Adrenal gland (tissue), 19 donors: ENCODE measurements at places on chromosomes 11 and 22. TPM values are rescaled to one million over a fixed set of nuclear protein-coding genes. Genes with fewer than 3 reads are reported as not detected.

- DNase-seq: no peak
These were observed 13.3 kb downstream of the MS4A13 start for GRCh38 chr11:60528465-60528864.

DNA sequence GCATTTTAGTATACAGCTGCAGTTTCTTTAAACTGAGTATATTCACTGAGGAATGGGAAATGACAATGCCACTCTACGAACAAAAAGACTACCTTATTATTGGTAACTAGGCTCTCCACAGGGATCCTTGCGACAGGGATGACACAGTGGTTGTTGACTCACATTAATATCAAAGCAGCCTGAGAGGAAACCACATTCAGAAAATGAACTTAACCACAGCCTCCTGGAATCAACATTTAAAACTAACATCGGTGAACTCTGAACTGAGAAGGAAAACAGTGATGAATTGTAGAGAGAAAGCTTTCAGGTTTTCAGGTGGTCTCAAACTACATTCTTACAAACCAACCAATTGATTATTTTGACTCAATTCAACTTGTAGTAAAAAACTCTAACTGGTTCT, 90.3 kb upstream of the MTMR2 start:
- no peak for DNase-seq

NELL1 gene
- not detected for total RNA-seq

DNA sequence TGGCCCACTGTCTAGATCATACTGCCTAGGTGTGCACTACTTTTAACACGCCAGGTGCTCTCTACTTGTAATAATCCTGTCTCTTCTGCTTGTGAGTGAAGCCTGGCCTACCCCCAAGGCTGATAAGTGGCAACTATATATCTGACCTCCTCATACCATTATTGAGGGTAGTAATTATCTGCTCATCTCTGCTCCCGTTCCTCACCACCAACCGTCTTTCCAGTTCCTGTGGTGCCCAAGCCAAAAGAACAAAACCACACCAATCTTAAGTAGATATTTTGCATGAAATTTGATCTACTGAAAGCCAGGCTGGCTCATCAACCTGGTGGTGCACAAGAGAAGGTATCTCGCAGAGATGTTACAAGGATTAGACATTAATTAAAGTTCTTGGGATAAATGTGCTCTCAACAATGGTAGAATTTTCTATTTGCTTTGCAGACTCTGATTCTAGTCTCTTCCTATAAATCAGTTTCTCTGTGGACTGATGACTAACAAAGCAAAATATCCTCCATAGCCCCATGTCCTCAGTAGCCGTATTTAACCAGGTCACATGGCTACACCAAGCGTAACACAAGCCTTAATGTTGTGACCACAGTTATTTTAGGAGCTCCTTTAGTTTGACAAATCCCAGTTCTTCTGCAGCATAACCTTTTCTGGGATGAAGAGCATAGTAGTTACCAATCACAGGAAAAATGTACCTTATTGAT, 267.2 kb downstream of the NTM start:
- no peak for DNase-seq

- DNase-seq: no peak
These were observed 106.2 kb upstream of the TBCEL start for GRCh38 chr11:120917559-120918239.
